Stimulated activated naive CD4-positive, alpha-beta T cell (primary cell): ENCODE measurements at places on chromosomes 2 and 18.

- no peak for DNase-seq
Measured at GRCh38 chr2:124258140-124258880, 233.2 kb downstream of the CNTNAP5 start.

GRCh38 chr2:169448865-169449264 lies 30.4 kb upstream of the BBS5 start:
- DNase-seq, result no peak

GRCh38 chr2:141021611-141022010 lies 1109.2 kb downstream of the LRP1B start:
- DNase-seq, result no peak

DNA sequence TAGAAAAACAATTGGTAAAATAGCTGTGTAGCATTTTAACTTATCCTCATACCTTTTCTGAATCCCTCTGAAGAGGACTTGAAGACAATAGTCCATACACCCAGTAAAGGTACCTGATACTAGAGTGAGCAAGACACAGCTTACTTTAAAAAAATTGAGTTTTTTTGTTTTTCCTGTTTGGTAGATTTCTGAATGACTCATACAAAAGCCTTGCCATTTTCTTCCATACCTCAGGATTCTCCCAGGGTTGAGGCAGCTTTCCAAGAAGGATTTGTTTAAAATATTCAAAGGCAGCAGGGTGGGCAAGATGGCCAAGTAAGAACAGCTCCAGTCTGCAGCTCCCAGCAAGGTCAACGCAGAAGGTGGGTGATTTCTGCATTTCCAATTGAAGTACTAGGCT lies 551.0 kb upstream of the LRATD1 start:
- DNase-seq, result no peak

DNA sequence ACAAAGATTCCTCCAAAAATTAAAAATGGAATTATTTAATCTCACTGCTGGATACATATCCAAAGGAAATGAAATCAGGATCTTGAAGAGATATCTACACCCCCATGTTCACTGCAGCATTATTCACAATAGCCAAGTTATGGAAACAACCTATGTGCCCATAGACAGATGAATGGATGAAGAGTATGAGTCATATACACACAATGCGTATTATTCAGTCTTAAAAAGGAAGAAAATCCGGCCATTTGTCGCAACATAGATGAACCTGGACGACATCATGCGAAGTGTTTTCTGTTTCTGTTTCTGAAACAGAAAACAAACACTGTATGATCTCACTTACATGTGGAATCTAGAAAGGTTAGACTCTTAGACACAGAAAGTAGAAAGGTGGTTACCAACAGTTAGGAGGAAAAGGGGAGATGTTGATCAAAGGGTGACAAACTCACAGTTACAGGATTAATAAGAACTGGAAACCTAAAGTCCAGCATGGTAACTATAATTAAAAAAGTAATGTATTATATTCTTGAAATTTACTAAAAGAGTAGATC lies 87.8 kb upstream of the ERBB4 start:
- DNase-seq, result no peak
